Muscle of leg (tissue), 16 donors: ENCODE measurements at places on chromosomes 6 and 20. TPM values are rescaled to one million over a fixed set of nuclear protein-coding genes. Genes with fewer than 3 reads are reported as not detected.

DNA sequence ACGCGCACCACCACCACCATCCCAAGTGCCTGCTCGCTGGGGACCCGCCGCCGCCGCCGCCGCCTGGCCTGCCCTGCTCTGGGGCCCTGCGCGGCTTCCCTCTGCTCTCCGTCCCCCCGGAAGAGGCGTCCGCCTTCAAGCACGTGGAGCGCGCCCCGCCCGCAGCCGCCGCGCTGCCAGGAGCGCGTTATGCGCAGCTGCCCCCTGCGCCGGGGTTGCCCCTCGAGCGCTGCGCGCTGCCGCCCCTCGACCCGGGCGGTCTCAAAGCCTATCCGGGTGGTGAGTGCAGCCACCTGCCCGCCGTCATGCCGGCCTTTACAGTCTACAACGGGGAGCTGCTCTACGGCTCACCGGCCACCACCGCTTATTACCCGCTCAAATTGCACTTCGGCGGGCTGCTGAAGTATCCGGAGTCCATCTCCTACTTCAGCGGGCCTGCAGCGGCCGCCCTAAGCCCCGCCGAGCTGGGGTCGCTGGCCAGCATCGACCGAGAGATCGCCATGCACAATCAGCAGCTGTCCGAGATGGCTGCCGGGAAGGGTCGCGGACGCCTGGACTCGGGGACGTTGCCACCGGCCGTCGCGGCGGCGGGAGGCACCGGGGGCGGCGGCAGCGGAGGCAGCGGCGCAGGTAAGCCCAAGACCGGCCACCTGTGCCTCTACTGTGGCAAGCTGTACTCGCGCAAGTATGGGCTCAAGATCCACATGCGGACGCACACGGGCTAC, 7.2 kb downstream of the PRDM13 start:
- no peak for DNase-seq

PPP1R10 gene
- 25.7 TPM for total RNA-seq

DNA sequence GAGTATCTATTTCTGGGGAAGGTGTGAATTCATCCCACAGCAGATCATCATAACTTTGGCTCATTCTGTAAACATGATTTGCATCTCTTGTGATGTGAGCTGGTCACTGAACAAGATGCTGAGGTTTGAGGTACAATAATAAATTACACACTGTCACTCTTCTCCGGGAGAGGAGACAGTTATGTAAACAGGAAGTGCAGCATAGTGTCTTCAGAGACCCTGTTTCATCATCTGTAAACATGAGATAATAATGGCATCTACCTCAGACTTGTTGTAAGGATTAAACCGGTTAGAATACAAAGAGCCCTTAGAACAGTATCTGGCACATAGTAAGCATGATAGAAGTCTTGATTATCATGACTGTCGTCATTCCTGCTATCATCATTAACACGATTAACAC, 125.2 kb downstream of the TBC1D7 start:
- no peak for DNase-seq

- DNase-seq = no peak
Measured at GRCh38 chr6:159916237-159916636, 25.4 kb downstream of the MAS1 start.

DNA sequence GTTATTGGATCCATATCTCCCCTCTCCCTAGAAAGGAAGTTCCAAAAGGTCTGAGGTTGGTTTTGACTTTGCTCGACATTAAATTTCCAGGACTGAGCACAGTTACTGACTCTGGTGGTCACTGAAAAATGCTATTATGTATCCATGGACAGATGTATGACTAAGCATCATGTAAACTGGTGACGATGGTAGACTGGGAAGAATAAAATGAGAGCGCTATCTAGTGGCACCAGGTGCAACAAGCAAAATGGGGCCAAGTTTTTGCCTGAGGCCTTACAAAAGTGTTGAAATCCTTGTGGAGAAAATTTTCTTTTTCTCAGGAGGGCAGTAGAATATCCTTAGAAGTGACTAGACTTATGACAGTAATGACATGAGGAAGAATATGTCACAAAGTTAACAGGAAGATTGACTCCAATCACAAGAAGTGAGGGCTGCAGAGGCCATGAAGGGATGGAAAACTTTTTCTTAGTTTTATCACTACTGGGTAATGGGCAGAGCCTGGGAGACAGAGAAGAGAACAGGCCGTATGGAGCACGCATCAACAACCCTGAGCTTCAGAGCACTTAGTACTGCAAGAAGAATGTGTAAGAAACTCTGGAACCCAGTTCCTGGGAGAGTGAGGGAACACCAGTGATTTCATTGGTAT, 88.9 kb upstream of the ELOVL5 start:
- DNase-seq = peak; percentile 48

GRCh38 chr6:24497254-24497970, 2.6 kb downstream of the ALDH5A1 start:
- no peak for DNase-seq
